ENCODE measurements at places on chromosomes 12 and 14. TPM values are rescaled to one million over a fixed set of nuclear protein-coding genes. Genes with fewer than 3 reads are reported as not detected.

GRCh38 chr12:95637471-95638155 is 86.3 kb upstream of the USP44 start:
- DNase-seq: no peak

GRCh38 chr14:69259168-69259526 is 811 bp upstream of the GALNT16 start:
- DNase-seq: no peak

DNA sequence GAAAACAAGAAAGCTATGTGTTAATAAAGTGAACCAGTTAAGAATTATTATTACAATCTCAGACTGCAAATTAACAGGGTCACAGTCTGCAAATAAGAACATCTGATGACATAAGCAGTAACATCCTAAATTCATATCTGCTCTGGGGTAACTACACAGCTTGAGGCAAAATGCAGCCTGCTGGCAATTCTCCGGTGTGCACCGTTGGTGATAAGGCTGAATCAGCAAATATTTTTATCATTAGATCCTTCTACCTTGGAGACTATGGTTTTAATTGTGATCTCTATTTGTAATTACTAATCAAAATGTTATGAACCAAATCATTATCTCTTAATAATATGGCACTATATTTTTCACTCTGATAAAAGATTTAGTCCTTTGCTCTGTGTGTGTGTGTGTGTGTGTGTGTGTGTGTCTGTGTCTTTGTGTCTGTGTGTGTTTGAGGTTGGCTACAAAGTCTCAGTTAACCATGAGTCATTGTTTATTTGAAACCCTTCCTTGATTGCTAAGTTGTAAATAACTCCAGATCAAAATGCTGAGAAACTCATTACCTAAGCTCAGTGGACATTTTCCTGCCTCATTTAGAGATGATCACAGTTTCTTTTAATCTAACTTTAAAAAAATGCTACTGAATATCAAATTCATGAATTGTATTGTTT is 442.6 kb downstream of the GXYLT1 start:
- peak; percentile 65 for DNase-seq

- DNase-seq: no peak
These were observed 6.2 kb downstream of the TNFAIP2 start for GRCh38 chr14:103129301-103130016.

DNA sequence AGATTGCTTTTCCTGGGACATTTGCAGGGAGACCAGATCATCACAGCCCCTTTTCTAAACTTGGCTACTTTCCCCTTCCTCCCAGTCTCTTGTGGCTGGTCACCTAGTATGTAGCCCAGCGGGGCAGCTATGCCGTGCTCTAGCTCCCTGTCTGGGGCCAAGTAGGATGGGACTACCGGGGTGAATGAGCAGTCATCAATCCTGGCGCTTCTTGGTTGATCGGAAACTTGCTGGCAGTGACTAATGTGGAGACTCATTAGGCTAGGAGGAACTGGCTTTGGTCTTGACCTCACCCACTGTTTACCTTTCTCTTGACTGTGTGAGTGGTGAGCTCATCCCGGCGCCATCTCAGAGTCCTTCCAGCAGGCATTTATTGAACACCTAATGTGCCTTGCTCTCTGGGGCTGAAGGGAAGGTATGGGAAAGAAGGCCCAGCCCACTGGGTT is 15.9 kb downstream of the PLEKHG3 start:
- DNase-seq: peak; percentile 95

DNA sequence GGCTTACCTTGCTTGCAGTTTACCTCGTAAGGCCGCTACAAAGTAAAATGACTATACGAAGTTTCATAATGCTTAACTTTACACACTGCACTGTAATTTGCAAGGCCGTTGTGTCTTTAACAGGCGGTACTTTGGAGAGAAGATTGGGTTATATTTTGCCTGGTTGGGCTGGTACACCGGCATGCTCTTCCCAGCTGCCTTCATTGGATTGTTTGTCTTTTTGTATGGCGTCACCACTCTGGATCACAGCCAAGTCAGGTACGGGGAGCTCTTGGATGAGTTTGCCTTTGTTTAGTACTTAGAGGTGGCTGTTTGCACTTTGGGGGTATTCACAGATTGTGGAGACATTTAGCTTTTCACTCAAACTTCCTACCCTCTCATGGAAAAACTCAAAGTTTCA is 167.8 kb downstream of the SLC5A8 start:
- DNase-seq: no peak

GRCh38 chr14:72786378-72787350 is 107.2 kb downstream of the DPF3 start:
- DNase-seq: no peak

DNA sequence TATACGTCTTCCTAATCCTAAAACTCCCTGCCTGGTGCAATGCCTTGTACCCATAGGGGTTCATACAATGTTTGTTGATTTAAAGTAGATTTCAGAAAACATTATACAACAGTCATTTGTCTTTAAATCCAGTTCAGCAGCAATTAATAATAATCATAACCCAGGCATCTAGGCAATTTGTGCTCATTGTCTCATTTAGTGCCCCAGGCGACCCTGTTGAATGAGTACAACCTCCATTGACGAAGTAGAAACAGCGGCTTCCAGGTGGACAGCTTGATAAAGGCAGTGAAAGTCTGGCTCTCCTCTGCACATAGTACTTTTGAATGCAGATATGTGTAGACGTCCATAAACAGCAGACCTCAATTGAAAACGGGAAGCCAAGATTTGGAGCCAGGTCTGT is 82.9 kb upstream of the CPM start:
- DNase-seq: no peak

GRCh38 chr12:58513301-58513834 is 406.9 kb downstream of the LRIG3 start:
- DNase-seq: no peak

GRCh38 chr14:54047645-54048308 is 91.2 kb upstream of the BMP4 start:
- DNase-seq: no peak

- DNase-seq: no peak
These were observed 25.8 kb upstream of the MSI1 start for GRCh38 chr12:120394483-120395367.

DNA sequence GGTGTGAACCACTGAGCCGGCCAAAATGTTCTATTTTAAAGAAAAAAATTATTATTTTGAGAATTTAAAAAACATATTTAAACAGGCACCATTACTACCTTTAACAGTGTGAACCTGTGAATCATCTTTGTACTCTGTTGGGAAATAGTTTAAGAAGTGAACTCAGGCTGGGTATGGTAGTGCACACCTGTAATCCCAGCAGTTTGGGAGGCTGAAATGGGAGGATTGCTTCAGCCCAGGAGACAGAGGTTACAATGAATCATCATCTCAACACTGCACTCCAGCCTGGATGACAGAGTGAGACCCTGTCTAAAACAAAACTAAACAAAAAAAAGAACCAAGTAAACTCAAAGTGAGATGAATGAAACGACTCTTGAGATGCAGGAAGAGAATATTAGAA is 3.1 kb upstream of the WDR89 start:
- no peak for DNase-seq

DNA sequence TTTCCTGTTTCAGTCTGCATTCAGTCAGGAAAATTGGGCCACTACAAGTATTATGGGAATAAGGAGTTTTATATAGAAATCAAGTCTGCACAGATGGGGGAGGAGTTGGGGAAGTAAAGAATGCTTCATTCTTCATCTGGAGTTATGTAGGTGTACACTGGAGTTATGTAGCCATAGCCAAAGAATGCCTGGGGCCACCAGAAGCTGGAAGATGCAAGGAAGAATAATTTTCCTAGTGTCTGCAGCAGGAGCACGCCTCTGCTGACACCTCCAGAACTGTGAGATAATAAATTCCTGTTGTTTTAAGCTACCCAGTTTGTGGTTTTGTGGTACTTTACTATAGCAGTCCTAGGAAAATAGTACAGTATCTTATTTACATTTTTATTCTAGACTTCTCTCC is 333.4 kb downstream of the NELL2 start:
- no peak for DNase-seq

DNA sequence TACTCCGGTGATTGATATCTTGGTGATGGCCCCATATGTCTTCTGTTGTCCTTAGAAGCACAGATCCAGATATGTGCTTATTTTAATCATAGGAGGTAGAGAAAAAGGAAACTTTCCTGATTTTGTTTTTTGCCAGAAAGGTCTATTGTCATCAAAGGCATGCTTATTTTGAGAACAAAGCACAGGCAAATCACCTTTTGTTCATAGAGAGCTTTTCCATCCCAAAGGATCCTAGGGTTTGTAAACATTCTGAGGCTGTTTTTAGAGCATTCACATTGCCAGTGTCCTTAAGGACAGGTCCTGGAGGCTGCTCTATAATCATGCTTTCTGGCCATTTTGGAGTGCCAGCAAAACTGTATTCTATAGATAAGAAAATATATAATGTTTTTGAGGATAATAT is 148.5 kb upstream of the SEL1L start:
- DNase-seq: no peak

DNA sequence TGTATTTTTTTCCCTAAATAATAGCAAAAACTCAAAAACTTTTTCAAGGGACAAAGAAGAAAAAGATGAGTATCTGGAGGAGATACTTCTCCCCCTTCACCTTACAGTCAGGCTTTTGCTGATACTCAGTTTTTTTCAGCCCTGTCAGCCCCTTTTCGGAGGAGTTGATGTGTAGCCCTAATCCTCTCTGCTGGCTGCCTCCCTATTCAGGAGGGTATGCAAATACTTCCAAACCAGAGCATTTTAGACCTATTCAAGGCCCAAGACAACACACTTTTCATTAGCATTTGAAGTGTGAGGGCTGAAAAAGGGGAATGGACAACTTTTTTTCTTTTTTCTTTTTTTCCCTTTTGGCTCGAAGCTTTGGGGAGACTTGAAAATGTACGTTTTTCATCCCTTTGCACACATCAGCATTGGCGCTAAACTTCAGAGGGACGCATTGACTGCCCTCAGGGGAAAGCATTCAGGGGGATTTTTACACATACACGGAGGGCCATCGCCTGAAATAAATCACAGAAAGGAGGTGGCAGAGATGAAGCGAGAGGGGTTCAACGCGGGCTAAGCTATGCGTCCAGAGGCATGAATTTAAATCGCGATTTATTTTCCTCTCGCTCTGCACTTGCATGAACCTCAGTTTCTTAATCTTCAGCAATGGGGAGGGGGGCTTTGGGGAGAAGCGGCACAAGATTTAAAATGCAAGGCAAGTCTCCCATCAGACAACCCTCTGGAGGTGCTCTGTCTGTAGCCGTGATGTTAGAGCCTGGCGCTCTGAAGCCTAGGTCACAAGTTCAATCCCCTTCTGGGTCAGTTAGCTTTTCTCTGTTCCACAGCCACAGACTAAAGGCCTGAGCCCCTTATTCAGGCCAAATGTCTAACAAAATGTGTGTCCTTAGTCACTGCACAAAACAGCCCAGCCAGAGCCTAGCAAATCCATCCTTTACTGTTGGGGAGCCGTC is 86.3 kb downstream of the ASCL1 start:
- DNase-seq: no peak

DNA sequence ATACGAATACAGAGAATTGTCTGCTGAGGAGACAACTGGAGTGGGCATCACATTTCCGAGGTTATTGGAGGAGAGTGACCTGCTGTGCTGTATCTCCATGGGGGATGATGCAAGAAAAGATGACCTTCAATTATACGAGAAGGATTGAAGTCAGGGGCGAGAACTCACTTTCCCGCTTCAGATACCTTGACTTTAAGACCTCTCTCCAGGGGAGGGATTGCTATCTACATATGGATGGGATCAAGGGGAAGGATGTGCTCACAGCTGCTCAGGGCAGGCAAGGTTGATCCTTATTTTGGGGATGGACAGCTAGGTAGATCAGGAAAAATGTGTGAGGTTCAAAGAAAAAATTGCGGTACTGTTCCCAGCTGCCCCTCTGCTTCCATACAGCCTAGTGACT is 24.4 kb downstream of the NEUROD4 start:
- DNase-seq: no peak

DNA sequence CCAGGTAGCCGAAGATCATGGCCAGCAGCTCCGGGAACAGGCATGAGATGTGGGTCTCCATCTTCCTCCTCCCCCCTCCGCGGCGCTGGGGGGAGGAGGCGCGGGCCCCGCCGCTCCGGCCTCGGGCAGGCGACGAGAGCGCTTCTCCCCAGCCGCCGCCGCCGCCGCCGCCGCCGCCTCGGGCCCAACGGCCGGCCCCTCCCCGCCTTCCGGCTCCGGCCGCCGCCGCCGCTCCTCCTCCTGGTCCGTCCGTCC is 448 bp downstream of the FBXL14 start:
- peak; percentile 23 for DNase-seq

DNA sequence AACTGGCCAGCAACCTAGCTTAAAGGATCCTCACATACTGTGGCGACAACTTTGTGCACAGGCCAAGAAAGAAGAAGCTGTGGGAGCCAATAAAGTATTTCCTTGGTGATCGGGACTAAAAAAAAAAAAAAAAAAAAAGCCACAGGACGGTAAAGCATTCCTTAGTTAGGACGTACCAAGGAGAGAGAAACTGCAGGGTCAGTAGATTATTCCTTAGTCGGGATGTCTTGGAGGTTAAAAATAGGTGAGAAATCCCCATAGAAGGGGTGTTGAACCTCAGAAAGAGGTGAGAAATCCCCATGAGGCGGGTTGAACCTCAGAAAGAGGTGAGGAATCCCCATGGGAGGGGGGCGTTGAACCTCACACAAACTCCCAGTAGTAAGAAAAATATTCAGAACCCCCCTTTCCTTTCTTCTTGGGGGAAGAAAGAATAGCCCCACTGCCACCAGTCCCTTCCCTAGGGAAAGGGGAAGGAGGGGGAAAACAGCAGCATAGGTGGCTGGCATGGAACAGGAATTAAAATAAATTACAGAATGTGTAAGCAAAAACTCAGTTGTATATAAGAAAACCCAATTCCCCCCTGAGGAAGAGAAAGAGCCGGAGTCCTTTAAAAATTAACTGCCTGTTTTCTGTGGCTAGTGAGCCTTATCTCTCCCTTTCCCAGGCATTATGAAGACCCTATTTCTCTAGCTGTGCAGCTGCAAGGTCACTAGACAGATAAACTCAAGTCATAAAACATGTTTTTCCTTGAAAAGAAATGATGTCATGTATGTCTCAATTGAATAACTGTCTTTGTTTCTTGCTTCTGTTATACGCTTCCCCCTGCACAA is 26.8 kb downstream of the KLRK1 start:
- DNase-seq: peak; percentile 71

- no peak for DNase-seq
These were observed 6.8 kb downstream of the SIX6 start for GRCh38 chr14:60515511-60516289.

DNA sequence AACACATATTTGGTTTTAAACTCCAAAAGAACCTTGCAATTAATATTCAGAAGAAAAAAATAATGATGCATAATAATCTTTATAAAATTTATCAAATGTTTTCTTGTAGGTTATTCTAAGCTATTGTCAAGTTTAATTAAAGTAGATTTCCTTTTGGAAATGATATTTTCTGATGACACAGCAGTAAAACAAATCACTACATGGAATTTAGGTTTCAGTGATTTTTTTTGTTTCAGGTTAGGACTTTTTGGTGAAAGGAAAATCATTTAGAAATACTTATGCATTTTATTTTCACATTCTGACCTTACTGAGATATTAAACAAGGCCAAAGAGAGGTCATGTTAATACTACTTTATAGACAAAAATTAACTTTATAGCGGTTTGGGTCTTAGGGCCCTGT is 1067.2 kb downstream of the TMTC2 start:
- DNase-seq: no peak

The DTX1 gene
- 1.3 TPM for total RNA-seq

The CCDC177 gene
- not detected for total RNA-seq

The C12orf54 gene
- total RNA-seq: not detected

The NDRG2 gene
- total RNA-seq: 1.3 TPM

The RBP5 gene
- total RNA-seq: not detected

The SPTB gene
- total RNA-seq: 0.02 TPM

The SERPINA1 gene
- 3.2 TPM for total RNA-seq

The SLC35F4 gene
- not detected for total RNA-seq

The TMEM30B gene
- not detected for total RNA-seq

The OR6C2 gene
- total RNA-seq: not detected

The AKAP5 gene
- 1.5 TPM for total RNA-seq

The C12orf60 gene
- 2.8 TPM for total RNA-seq

The EID3 gene
- 0.66 TPM for total RNA-seq

Data from H4 (cell line).